Activated CD4-positive, CD25-positive, alpha-beta regulatory T cell (primary cell): ENCODE measurements at places on chromosomes 12 and 14.

DNA sequence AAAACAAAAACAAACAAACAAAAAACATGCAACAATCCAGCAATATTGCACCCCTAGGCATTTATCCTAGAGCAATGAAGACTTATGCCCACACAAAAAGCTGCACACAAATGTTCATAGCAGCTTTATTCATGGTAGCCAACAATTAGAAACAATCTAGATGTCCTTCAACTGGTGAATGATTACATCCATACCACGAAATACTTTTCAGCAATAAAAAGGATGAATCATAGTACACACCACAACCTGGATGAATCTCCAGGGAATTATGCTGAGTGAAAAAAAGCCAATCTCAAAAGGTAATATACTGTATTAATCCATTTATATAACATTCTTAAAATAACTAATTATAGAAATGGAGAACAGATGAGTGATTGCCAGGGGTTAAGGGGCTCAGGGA, 14.5 kb upstream of the GPR162 start:
- DNase-seq = no peak

- DNase-seq = no peak
Measured at GRCh38 chr14:72563676-72564075, 330.2 kb downstream of the DPF3 start.

DNA sequence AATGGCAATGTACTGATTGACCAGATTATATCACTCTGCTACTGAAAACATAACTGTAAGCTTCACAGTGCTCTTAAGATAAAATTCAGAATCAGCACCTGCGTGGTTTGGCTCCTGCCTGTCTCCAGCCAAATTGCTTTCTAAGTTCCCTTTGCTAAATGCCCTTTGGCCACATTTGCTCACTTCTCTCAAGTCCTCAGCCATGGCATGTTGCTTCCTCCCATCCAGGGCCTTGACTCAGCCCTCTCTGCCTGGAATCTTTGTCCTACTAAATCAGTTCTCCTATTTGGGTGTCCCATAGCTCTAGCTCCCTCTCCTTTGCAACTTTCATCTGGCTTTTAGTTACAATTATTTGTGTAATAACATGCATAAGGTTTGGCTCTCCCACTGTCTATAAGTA, 71.4 kb downstream of the KCNK10 start:
- DNase-seq = no peak

DNA sequence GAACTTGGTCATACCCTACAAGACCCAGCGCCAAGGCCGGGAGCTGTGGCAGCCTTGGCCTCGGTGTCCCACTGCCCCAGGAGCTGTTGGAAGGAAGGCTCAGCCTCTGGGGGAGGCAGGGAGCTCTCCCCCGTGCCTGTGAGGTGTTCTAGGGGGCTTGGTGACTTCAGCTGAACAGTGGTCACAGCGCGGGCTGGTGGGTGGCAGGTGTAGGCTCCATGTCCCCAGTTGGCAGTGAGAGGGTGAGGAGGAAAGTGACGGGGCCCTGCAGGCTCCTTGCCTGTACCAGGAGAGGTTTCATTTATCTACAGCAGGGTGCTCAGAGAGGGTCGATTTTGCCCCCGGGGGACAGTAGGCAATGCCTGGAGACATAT, 47.5 kb downstream of the DLK1 start:
- no peak for DNase-seq

DNA sequence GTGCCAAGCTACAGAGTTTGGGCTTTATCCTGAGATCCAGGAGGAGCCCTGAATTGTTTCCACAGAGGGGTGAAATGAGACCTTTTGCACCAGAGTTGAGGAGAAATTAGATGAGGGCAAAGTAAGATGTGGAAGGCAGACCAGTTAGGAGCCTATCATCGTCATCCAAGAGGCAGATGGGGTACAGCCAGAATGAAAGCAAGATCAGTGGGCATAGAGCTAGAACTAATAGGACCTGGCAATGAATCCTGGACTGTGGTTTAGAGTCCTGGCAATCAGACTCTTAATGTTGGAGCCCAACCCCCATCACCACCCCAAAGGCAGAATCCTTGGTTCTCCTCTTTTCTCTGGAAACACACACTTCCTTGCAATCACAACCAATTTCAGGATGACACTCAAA, 166.6 kb upstream of the HMGA2 start:
- no peak for DNase-seq

DNA sequence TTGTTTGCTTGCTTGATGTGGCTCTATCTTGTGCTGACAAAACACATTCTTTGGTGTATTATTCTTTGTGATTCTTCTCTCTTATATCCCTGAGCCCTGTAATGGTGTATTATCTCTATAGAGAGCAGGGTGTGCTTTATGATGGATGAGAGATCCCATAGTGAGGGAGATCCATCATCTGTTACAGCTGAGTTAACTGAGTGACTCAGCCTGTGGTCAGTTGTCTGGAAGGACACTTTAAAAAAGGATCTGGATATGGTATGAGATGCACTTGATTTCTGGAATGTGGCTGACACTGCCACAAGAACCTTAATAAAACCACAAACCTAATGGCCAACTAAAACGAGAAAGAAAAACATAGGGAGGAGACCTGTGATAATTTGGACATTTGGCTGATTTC, 461.4 kb upstream of the SYT1 start:
- no peak for DNase-seq

- no peak for DNase-seq
Measured at GRCh38 chr12:96501133-96501761, 11.9 kb downstream of the CFAP54 start.

DNA sequence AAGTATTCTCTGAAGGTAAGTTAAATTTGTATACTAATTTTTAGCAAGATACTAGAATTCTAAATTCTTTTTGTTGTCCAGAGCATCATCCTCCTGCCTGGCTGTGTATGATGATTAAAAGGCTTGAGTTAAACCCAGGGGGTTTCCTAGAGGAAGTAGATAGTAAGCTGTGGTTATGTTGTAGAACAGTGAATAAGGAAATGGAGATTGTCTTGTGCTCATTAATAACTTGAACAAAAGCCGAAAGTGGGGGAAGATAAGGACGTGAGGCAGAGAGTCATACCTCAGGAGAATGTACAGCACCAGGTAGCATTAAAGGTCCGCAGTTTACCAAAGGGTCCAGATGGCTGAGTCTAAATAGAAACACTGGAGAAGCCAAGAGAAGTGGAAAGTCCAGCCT, 42.0 kb downstream of the CKB start:
- no peak for DNase-seq

DNA sequence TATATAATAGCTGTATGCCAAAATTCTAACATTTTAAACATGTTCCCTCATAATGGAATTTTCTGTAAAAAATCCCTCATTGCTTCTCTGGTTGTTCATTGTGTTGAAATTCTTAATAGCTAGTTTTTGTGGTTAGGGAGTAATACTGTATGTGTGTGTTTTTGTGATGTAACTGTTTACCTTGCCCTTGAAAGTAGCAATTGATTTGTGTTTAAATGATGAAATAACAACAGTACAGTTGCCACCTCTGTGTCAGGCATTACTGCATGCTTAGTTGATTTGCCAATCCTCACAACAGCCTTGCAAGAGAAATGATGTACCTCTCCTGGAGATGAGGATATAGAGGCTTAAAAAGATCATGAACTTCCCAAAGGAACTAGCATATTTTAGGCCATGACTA, 94.9 kb downstream of the DAAM1 start:
- DNase-seq = no peak

GRCh38 chr12:127025545-127025944, 1241.4 kb upstream of the TMEM132C start:
- DNase-seq = no peak

DNA sequence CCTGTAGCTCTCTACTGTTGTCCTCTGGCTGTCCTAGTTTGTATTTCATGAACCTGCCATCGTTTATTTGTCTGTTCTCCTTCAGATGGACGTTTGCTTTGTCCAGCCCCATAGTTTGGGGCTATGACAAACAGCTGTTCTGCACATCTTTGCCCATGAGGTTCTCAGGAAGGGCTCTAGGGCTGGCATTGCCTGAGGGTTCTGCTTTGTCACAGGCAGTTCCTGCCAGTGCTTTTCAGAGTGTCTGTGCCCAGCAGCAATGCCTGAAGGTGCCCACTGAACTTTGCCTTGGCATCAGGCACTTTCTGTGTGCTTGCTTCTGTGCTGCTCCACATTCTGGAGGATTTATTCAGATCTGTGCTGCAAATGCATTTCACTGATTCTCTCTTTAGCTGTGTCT, 361.3 kb downstream of the TMEM121 start:
- no peak for DNase-seq

DNA sequence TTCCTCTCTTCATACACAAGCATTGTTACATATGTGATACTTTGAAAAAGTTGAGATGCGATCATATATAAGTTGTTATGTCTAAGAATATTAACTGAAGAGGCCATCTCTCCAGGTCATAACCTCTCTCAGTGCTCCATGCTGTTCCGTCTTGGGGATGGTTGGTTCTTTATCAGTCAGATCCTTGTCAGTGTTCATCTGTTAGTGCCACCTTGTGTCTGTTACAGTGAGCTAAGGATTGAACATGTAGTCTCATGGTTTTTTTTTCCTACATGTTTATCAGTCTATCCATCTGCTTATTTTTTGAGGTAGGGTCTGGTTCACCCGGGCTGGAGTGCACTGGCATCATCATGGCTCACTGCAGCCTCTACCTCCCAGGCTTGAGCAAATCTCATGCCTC, 30.5 kb downstream of the EP400 start:
- no peak for DNase-seq

DNA sequence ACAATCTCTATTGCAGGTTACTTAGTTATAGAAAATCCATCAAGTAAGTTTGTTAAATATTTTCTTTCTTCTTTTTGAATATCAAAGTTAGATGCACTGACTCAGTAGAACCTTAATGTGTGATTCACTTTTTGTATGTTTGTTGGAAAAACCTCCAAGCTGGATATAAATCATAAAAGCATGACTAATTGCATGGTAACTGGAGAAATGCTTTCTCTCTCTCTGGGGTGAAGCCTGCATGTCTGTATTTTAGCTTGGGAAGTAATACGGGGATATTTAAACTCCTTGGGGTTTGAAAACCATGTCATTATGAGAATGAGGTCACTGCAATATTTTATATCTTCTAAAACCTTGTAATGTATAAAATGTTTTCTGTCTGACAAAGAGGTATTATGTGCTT, 58.6 kb upstream of the MYF6 start:
- no peak for DNase-seq

- no peak for DNase-seq
Measured at GRCh38 chr12:73106296-73106695, 834.1 kb downstream of the TRHDE start.

DNA sequence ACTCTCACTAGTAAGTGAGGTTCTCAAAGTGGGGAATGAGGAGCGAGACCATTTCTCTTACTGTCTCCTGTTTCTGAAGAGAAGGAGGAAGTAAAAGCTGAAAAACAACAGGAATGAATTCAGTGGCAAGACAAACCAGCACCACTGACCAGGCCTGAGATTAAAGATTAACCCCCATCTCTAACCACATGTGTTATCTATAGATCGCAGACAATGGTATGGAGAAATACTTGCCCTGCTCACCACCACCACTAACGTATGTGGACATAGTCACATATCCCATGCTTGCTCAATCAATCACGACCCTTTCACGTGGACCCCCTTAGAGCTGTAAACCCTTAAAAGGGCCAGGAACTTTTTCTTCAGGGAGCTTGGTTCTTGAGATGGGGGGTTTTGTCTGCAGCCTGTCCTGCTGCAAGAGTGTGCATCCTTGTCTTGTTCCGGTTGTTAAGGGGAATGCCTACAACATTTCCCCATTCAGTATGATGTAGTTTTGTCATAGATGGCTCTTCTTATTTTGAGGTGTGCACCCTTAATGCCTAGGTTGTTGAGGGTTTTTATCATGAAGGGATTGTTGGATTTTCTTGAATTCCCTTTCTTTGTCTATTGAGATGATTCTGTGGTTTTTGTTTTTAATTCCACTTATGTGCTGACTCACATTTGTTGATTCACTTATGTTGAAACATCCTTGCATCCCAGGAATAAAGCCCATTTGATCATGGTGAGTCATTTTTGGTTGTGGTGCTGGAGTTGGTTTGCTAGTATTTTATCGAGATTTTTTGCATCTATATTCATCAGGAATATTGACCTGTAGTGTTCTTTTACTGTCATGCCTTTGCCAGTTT, 698.8 kb upstream of the LMO3 start:
- DNase-seq = no peak
